Inflammatory macrophage (primary cell): ENCODE measurements at places on chromosomes 6 and 20.

DNA sequence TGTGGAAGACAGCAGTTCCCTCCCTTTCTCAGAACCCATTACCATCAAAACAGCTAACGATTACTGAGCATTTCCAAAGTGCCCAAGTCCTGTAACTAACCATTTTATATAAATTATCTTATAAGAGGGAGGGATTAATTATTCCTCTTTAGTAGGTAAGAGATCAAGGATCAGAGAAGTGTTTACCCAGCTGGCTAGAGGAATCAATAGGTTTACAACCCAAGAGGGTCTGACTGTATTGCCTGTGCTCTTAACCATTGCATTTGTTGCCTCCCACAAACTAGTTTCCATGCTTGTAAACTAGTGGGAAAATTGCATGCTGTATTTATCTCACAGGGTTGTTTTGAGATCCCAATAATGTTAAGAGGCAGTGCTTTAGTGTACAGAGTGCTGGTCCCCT lies 3.7 kb upstream of the DBNDD2 start:
- DNase-seq: no peak

- DNase-seq: no peak
Observed at GRCh38 chr20:13220904-13221297, at the start of gene ISM1. TSS of gene ISM1 (plus strand) at chr20:13221274. CDS start at chr20:13221777, 503 bp downstream.

- DNase-seq: peak; percentile 82
Observed at GRCh38 chr20:57381596-57382503, 9.3 kb upstream of the RBM38 start.

DNA sequence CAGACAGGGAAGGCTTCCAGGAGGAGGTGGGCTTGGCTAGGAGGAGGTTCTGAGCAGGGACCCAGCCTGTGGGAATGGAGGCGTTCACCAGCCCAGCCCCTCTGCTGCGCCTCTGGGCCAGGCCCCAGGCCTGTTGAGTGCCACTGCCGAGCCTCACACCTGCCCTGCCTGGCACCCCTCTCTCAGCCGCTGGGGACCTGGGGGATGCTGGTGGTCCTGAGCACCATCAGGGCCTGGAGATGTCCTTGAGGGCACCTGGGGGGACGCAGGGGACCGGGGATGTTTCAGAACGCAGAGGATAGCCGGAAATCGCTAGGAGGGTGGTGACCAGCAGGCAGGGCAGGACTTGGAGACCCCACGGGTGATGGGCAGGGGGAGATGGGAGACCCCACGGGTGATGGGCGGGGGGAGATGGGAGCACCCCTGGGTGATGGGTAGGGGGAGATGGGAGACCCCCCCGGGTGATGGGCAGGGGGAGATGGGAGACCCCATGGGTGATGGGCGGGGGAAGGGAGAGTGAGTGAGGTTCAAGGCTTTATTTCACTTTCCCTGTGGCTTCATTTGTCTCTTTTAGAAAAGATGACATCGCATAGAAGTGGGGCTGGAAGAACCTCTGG lies 12.7 kb downstream of the GATA5 start:
- no peak for DNase-seq

GRCh38 chr6:144619966-144620365 lies 334.8 kb downstream of the UTRN start:
- no peak for DNase-seq

DNA sequence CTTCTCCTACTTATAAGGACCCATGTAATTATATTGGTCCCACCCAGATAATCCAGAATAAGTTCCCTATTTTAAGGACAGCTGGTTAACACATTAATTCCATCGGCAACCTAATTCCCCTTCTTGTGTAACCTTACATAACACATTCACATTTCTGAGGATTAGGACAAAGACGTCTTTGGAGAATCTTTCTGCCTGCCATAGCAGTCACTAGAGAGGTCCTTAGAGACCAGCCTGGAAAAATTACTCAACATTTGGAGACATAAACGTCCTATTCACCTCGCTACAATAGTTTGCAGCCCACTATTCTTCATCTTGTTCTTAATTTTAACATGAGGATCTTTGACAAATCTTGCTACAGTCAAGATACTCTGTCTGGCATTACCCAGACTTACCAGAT lies 100.1 kb downstream of the MAFB start:
- no peak for DNase-seq

GRCh38 chr6:73879501-73880293 lies 183.7 kb downstream of the CD109 start:
- no peak for DNase-seq

DNA sequence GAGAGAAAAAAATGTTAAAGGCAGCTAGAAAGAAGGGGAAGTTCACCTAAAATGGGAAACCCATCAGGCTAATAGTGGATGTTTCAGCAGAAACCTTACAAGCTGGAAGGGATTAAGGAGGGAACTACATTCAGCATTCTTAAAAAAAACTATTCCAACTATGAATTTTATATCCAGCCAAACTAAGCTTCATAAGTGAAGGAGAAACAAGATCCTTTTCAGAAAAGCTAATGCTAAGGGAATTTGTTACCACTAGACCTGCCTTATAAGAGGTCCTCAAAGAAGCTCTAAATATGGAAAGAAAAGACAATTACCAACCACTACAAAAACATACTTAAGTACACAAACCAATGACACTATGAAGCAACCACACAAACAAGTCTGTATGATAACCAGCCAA lies 59.2 kb upstream of the SLC35F1 start:
- DNase-seq: no peak

DNA sequence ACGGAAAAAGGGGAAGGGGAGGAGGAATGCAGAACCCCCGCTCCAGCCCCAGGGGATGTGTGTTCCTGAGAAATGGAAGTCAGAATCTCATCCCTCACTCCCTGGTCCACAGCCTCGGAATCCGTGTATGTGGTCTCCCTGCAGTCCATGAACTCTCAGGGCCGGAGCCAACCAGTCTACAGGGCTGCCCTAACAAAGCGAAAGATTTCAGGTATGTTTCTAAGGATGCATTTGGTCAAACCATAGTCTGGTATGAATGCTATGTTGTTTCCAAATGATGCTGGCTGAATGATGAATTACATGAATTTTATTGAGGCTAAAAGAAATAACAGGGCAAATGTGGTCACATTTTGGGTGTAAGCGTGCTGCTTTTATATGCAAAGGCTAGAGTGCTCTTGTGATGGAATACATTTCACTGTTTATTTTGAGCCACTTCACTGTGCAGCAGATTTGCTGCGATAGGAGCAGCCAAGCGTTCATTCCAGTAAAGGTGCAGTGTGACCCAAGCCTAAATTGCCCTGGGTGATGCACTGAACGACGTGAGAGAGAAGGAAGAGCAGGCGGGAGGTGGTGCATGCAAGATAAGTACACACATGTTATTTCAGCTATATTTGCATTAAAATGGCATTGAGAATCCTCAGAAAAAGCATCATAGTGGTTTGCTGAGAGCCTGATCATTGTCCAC lies 52.4 kb downstream of the FNDC1 start:
- DNase-seq: no peak

GRCh38 chr6:7593229-7593628 lies 3.2 kb downstream of the SNRNP48 start:
- DNase-seq: no peak

DNA sequence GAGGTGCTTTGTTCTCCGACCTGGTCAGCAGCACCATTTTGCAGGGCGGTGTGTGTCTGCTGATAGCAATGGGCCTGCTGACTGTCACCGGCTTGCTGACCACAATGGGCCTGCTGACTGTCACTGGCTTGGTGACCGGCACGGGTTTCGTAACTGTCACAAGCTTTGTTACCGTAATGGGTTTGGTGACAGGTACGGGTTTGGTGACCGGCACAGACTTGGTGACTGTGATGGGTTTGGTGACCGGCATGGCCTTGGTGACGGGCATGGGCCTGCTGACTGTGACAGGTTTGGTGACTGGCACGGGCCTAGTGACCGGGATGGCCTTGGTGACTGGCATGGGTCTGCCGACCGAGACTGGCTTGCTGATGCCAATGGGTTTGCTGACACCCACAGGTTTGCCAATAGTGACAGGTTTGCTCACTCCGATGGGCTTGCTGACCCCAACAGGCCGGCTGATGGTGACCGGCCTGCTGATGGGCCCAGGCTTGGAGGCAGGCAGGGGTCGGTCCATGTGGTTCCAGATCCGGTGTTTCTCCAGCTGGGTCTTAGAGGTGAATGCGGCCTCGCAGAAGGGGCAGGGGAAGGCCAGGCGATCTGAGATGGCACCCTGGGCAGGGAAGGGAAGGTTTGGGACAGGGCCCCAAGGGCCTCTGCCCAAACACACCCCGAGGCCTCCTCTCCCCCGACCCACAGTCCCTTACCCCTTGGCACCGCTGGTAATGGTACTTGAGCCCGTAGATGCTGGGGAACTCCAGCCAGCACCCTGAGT lies 3.4 kb downstream of the ZNF512B start:
- DNase-seq: no peak

DNA sequence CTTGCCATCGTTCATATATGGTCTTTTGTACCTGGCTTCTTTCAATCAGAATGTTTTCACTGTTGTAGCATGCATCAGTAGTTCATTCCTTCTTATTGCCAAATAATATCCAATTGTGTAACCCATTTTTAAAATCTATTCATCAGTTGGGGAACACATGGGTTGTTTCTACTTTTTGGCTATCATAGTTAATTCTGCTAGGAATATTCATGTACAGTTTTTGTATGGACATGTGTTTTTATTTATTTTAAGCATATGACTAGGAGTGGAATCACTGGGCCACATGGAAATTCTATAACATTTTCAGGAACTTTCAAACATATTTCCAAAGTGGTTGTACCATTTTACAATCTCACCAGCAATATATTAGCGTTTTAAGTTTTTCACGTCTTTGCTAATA lies 187.4 kb upstream of the PRND start:
- no peak for DNase-seq

GRCh38 chr20:12467758-12468157 lies 541.0 kb upstream of the SPTLC3 start:
- no peak for DNase-seq

DNA sequence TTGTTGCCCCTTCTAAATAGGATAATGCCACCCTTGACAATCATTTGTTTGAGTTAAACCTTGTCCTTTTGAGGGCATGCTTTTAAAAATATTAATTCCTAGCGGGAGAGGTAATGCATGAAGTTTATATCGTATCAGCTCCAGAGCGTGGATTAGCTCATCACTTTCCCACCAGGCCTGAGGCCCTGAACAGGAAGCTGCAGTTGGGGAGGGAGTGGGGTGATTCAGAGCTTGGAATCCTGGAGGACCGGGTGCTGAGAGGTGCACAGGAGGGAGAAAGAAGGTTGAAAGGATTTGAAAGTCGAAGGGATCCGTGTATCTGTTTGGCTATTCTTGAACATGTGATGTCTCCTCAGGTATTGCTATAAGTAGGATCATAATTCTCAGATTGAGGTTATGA lies 25.0 kb downstream of the ZDHHC14 start:
- no peak for DNase-seq

GRCh38 chr6:80163754-80164187 lies 57.3 kb downstream of the BCKDHB start:
- peak; percentile 29 for DNase-seq

GRCh38 chr20:48930035-48930434 lies 8.5 kb downstream of the ARFGEF2 start:
- DNase-seq: no peak

DNA sequence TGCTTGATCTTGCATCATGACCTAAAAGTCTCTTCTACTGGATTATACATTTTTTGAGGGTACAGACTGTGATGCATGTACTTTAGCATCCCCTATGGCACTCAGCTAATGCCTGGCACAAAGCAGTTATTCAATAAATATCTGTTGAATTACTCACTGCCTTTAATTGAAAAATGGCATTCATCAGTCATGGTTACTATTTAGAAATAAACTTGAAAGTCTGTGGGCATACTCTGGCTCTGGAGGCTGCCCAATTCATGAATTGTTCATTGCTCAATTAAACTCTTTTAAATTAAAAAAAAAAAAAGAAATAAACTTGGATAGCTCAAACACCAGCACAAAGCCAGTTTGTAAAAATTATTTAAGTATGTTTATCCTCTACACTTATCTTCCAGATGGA lies 40.0 kb downstream of the HEBP2 start:
- DNase-seq: no peak

GRCh38 chr20:23881371-23881770 lies 1.8 kb upstream of the CST5 start:
- DNase-seq: no peak

DNA sequence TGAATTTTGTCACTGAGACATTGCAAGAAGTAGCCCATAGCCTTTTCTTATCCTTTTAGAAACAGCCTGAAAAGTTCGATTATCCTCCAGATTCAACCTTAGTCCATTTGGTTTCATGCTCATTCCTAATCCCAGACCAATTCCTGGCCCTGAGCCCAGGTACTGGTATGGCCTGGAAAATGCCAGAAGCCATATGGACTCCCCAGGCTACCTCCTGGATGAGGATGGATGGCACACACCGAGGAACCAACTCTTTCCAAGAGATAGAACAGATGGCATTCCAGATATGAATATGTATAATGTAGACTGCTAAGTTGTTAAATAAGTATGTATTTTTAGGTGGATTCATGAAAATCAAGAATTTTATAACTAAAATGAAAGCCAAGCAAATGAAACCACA lies 51.6 kb upstream of the SNAP25 start:
- DNase-seq: no peak

DNA sequence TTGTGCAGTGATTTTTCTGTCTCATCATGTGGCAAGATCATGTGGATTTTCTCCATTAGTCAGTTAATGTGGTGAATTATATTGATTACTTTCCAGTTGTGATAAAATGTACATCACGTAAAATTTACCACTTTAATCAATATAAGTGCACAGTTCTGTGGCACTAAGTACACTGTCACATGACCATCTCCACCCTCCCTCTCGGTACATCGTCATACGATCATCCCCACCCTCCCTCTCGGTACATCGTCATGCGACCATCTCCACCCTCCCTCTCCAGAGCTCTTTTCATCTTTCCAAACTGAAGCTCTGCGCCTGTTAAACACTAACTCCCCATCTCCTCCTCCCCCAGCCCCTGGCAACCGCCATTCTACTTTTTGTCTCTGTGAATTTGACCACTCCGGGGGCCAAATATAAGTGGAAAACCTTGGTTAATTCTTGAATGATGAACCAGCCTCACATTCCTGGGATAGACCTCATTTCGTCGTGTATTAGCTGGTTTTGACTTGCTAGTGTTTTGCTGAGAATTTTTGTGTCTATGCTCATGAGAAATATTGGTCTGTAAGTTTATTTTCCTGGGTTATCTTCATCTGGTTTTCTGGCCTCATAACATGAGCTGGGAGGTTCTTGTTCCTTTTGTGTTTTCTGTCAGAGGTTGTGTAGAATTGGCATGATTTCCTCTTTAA lies 10.8 kb downstream of the NTSR1 start:
- no peak for DNase-seq

DNA sequence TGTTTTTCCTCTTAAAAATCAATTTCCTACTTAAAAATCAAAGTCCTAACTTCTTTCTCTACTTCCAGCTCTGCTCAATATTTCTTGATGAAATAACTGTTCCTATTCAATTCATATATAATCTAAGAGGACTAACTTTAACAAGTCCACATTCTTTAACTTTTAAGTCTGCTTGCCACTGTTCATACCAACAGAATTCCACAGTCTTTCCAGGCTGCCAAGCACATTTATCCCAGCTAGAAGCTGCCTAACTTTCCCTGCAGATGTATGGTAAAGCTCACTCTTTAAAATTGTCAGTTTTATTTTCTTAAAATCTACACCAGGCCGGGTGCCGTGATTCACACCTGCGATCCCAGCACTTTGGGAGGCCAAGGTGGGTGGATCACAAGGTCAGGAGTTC lies 11.5 kb downstream of the CALHM6 start:
- DNase-seq: no peak
